ENCODE measurements at places on chromosomes 7 and 10. TPM values are rescaled to one million over a fixed set of nuclear protein-coding genes. Genes with fewer than 3 reads are reported as not detected.

The WEE2 gene
- polyA plus RNA-seq, result not detected

The DMTF1 gene
- polyA plus RNA-seq, result 18.2 TPM

The GBX1 gene
- polyA plus RNA-seq, result not detected

The NPVF gene
- polyA plus RNA-seq, result not detected

The NEBL gene
- not detected for polyA plus RNA-seq

The GJD4 gene
- not detected for polyA plus RNA-seq

The ASIC3 gene
- polyA plus RNA-seq, result 0.26 TPM

The XRCC2 gene
- polyA plus RNA-seq, result 1.4 TPM

The PAX4 gene
- not detected for polyA plus RNA-seq

The MUC3A gene
- polyA plus RNA-seq, result not detected

The ZSCAN21 gene
- polyA plus RNA-seq, result 8.2 TPM

The CALD1 gene
- polyA plus RNA-seq, result 1,703 TPM

The DNAJB6 gene
- 187 TPM for polyA plus RNA-seq

The PLXDC2 gene
- polyA plus RNA-seq, result 0.81 TPM

The RARRES2 gene
- not detected for polyA plus RNA-seq

The ABCB1 gene
- polyA plus RNA-seq, result 0.13 TPM

The ACSL5 gene
- polyA plus RNA-seq, result 1.5 TPM

The RPEL1 gene
- polyA plus RNA-seq, result not detected

The EEPD1 gene
- polyA plus RNA-seq, result 1.6 TPM

The CALHM1 gene
- polyA plus RNA-seq, result 0.08 TPM

The MMD2 gene
- polyA plus RNA-seq, result not detected

The LRIT1 gene
- polyA plus RNA-seq, result not detected

The LIPJ gene
- 0.18 TPM for polyA plus RNA-seq

The SPDYE6 gene
- polyA plus RNA-seq, result not detected

The CHST3 gene
- polyA plus RNA-seq, result 10.4 TPM

The TBL2 gene
- polyA plus RNA-seq, result 78.0 TPM

The TDRD1 gene
- polyA plus RNA-seq, result not detected

The PRR15 gene
- 9.2 TPM for polyA plus RNA-seq

The HGF gene
- 1.5 TPM for polyA plus RNA-seq

The OR9A2 gene
- polyA plus RNA-seq, result not detected

The GNAI1 gene
- 47.0 TPM for polyA plus RNA-seq

The SLC16A9 gene
- not detected for polyA plus RNA-seq

The TMEM196 gene
- not detected for polyA plus RNA-seq

The PBLD gene
- 8.3 TPM for polyA plus RNA-seq

The MYO1G gene
- 0.14 TPM for polyA plus RNA-seq

The FAM53B gene
- 2.7 TPM for polyA plus RNA-seq

The PON1 gene
- not detected for polyA plus RNA-seq

The DEPP1 gene
- polyA plus RNA-seq, result 13.8 TPM

The ACTA2 gene
- polyA plus RNA-seq, result 262 TPM

The NSMCE4A gene
- polyA plus RNA-seq, result 25.6 TPM

The LLCFC1 gene
- polyA plus RNA-seq, result not detected

The STOX1 gene
- not detected for polyA plus RNA-seq

The PWWP2B gene
- 0.66 TPM for polyA plus RNA-seq

The AS3MT gene
- polyA plus RNA-seq, result 1.2 TPM

The TMEM184A gene
- not detected for polyA plus RNA-seq

The MAGI2 gene
- 2.2 TPM for polyA plus RNA-seq
